ENCODE measurements at places on chromosomes 2 and 18.

- no peak for DNase-seq
Measured at GRCh38 chr2:169761970-169762292, 28.3 kb downstream of the KLHL23 start.

DNA sequence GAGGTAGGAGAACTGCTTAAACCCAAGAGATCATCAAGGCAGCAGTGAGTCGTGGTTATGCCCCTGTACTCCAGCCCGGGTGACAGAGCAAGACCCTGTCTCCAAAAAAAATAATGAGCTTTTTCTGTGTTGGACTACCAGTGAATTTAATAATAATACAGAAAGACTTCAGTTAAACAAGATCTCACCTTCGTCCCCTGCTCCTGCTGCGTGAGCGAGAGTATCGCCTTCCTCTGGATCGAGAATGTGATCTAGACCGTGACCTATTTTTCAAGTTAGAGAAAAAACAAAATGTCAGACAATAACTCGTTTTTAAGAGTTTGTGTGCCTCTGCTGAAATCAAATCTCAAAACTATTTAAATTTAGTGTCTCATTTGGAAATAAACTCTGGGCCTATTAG, 2.8 kb downstream of the SRSF7 start:
- no peak for DNase-seq

- DNase-seq: no peak
Measured at GRCh38 chr2:61733563-61733962, 120.3 kb downstream of the FAM161A start.

DNA sequence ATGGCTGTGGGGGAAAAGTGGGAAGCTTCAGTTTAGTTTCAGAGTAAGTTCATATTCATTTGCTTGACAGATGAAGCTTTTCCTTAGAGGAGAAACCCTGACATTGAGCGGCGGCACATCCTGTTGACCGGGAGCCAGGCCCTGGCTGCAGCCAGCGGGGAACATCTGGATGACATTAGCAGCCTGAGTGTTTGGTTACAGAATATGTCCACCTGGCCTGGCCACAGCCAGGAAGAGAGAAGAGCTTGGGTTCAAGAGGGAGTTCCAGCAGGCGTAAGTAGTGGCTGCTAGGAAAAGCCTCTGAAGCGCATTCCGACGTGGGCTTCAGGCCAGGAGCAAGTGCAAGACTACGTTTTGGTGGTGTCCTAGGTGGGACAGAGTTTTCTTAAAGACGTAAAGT, 144.9 kb upstream of the MYCN start:
- DNase-seq: no peak

GRCh38 chr18:13809531-13810255, 14.3 kb upstream of the MC5R start:
- no peak for DNase-seq

DNA sequence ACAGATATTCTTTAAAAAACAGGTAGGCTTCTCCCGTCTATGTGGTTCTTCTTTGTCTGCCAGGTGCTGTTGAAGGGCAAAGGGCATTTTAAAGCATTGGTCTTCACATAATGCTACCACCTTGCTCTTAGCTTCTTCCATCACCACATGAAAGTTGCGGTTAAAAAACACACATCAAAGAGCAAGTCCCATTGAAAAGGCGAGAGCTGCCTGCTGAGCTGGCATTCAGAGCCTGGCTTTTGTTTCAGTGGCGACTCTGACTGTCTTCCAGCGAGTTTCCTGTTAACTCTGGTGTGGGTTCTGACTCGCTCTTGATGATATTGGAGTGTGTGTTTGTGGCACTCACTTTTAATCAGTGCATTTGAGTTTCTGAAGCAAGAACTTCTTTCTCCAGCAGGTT, 624.9 kb upstream of the FANCL start:
- DNase-seq: no peak

DNA sequence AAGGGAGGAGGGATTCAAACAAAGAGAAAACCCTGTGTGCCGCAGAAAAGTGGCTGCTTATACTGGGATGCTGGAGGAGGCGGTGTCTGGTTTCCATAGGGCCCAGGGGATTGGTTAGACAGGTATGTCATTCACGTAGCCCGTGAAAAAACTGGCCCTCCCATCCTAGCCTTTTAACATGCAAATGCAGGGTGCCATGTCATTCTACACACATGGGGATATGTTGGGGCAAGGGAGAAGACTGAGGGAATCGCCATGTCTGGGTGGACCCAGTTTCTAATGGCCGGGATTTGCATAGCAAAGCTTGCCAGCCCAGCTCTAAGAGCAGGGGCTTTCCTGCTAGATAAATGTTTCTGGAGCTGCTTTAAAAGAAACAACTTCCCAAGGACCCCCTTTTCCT, 8.2 kb upstream of the RNU2-63P start:
- DNase-seq: no peak
